ENCODE measurements at places on chromosomes 6 and 20.

GRCh38 chr6:165641672-165642156, 21.3 kb downstream of the PDE10A start:
- DNase-seq, result no peak

DNA sequence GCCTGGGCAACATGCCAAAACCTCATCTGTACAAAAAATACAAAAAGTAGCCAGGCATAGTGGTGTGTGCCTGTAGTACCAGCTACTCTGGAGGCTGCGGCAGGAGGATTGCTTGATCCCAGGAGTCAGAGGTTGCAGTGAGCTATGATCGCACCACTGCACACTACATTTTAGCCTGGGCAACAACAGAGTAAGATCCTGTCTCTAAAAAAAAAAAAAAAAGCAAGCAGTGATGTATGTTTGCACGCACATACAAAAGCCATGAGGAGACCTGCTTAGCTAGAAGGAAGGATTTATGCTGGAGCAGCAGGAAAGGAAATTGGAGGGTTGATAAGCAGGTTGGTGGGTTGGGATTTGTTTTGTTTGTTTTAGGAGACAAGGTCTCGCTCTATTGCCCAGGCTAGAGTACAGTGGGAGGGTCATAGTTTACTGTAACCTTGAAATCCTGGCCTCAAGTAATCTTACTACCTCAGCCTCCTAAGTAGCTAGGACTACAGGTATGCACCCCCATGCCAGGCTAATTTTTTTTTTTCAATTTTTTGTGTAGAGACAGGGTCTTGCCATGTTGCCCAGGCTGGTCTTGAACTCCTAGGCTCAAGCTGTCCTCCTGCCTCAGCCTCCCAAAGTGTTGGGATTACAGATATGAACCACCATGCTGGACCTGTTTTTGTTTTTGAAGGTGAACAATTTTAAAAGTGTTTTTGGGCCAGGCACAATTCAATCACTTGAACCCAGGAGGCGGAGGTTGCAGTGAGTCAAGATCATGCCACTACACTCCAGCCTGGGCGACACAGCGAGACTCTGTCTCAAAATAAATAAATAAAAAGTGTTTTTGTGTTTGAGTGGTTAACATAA, 4.0 kb downstream of the ZSWIM3 start:
- no peak for DNase-seq

GRCh38 chr6:14703586-14703985, 542.3 kb upstream of the JARID2 start:
- no peak for DNase-seq

DNA sequence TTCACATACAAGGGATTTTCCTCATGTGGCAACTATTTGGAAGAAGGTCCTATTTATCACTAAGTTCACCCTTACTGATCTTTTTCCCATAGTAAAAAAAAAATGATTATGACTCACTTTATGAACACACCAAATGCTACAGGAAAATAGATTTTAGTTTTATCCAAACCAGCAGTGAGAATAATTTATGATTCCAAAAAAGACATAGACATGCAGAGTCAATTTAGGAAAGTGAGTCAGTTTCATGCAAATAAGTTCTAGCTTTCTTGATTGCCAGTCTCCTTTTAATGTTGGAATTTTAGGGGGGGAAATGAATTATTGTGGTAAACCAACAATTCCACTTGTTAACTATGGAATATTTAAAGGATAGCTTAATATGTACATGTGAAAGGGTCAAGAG, 64.0 kb upstream of the RNF146 start:
- no peak for DNase-seq

- no peak for DNase-seq
Measured at GRCh38 chr6:34513646-34514045, 42.5 kb downstream of the SPDEF start.

DNA sequence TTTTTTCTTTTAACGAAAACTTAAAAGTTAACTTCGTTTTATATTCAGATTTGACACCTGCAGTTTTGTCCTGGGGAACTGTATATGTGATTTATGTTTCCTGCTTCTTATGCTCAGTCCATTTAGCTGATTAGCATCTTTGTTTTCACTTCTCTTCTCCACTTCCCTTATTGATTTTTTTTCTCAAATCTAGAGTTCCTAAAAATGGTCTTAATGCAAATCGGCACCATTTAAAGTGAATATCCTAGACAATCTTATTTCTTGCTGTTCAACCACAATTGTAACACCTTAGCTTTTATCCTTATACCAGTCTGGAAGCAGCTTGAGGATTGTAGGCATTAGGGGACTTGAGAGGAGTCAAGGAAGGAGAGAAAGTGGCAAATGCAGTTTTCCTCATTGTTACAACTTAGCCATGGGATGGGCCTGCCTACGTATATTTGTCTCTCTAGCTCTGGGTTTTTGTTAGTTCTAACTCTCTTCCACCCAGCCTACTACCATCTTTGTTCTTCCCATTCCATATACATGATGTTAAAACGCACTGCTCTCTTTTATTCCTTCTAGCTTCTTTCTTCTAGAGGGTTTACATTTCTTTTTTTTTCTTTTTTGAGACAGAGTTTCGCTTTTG, 8.5 kb downstream of the QRSL1 start:
- DNase-seq, result no peak

- no peak for DNase-seq
Measured at GRCh38 chr20:49868964-49869363, 46.4 kb downstream of the SPATA2 start.

GRCh38 chr6:39061182-39061581, 12.6 kb downstream of the GLP1R start:
- no peak for DNase-seq

- no peak for DNase-seq
Measured at GRCh38 chr6:15864038-15864707, 201.3 kb upstream of the DTNBP1 start.
